ENCODE measurements at places on chromosomes 6 and 20.

- DNase-seq: no peak
Observed at GRCh38 chr6:110689275-110689935, 125.9 kb downstream of the CDK19 start.

- DNase-seq: no peak
Observed at GRCh38 chr20:38315290-38315966, 11.5 kb downstream of the BPI start.

- no peak for DNase-seq
Observed at GRCh38 chr6:1485678-1486077, 96.3 kb downstream of the FOXF2 start.

- DNase-seq: no peak
Observed at GRCh38 chr20:64156886-64157875, 7.1 kb upstream of the MYT1 start.

GRCh38 chr6:41545703-41546474 is at the start of gene FOXP4:
TSS of gene FOXP4 (plus strand) at chr6:41546381. CDS start at chr6:41565761, 19,380 bp downstream.
- peak; percentile 79 for DNase-seq

GRCh38 chr6:26086211-26086610 is 1.0 kb upstream of the HFE start:
- peak; percentile 32 for DNase-seq

- DNase-seq: no peak
Observed at GRCh38 chr20:49658508-49658907, 55.2 kb downstream of the B4GALT5 start.

GRCh38 chr6:130296854-130297253 is 69.0 kb upstream of the TMEM200A start:
- DNase-seq: no peak

DNA sequence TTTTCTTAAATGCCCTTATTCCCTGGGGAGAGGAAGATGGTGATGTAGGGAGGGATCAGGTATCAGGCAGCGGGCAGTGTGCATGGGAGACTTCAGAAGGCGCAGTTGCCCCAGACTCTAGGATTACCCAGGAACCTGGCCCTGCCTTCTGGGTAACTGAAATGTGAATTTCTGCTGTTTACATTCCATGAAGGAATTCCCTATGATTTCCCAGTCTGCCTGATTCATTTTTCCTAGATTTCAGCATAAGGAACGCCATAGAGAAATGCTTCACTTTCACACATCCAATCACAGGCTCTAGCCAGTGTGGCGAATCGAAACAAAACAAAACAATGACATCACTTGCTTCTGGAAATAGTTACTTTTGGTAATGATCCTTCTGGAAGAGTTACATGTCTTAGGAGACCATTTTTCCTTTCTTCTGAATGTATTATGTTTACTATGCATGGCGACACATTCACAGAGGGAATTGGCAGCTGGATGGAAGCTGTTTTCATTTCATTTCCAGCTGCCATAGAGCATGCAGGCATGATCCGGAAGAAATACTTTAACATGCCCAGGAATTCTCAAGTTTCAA is 33.3 kb downstream of the LRP11 start:
- no peak for DNase-seq

DNA sequence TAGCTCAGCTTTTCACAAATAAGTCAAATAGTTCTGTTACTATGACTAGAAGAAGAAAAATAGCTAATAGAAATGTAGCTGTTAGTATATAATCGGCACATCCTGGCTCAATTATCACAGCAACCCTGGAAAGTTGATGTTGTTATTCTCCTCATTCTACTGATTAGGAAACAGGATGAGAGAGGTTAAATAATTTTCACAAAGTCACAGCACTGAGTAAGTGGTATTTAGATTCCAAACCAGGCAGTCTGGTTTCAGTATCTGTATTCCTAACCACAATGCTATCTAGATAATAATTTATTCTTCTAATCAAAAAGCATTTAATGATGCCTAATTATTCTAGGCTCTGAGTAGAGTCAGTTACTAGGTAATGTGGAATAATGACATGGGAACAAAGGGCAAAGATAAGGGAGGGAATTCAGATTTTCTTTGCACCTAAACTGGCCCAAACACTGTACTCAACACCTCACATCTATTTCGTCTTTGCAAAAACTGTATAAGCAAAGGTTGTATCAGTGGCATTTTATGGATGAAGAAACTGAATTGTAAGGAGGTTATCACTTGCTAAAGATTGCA is 51.3 kb downstream of the PDE7B start:
- no peak for DNase-seq

GRCh38 chr6:127481628-127482027 is 22.4 kb upstream of the KIAA0408 start:
- DNase-seq: no peak

DNA sequence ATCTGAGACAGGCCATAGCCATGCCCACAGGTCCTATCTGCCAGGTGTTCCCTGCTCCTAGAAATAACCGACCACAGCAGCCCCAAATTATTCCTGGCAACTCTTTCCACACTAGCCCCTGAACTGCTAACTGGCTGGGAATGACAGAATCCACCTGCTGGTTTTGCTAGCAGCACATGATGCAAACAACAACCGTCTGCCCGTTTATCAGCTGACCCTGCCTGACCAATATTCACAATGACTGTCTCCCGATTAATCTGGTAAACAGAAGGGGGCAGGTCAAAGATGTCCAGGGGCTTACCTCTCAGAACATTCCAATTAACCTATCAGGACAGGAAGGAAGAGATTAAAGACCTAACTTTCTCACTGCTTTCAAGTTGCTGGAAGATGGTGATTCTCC is 101.5 kb downstream of the NRSN1 start:
- DNase-seq: no peak

DNA sequence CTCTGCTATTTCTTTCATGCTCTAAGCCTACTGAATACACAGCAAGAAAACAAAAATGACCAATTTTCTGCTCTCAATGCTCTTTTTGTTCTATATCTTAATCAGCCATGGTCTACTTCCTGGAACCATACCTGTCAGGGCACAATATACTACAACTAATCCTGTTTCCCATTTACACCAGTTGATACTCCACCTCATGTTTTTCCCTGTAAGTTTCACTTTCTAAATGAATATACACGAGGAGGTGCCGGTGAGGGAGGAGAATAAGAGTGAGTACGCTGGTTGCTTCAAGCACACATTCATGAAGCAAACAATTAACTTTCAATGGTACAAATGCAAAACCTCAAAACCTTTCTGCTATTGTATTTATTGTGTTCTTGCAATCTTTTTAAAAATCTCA is 443.1 kb upstream of the ID4 start:
- no peak for DNase-seq

Measured in T-helper 1 cell (primary cell).